ENCODE measurements at places on chromosomes 12 and 14.

DNA sequence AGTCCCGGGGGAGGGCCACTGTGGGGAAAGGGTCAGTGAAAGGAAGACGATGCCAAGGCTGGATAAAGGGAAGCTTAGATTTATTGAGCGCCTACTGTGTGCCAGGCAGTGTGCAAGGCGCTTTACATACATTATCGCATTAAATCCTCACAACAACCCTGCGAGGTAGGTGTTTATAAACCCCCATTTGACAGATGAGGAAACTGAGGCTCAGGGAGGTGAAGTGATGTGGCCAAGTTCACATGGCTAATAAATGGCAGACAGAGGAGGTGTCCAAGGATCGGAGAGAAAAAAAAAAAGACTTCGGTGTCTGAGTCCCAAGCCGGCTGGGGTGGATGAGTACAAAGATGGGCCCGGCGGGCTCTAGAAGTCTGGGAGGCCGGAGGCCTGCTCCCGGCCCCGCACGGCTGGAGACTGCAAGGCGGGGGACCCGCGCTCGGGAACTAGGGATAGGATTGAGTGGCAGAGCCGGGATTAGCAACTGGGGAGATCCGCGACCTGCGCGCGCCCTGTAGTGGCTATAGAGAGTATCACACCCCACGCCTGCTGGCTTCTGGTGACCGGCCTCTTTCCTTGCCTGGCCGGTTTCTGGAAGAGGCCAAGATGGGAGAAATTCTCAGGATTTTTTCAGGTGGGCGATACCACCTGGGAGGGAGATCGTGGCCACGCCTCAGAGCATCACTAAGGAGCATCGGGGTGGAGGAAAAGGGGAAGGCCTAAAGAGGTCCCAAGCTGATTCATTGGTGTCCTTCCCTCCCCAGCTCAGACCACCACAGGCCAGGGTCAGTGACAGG is 3.9 kb downstream of the DDN start:
- DNase-seq, result peak; percentile 65

- DNase-seq, result no peak
These were observed 27.4 kb upstream of the KCNH3 start for GRCh38 chr12:49511410-49511809.

DNA sequence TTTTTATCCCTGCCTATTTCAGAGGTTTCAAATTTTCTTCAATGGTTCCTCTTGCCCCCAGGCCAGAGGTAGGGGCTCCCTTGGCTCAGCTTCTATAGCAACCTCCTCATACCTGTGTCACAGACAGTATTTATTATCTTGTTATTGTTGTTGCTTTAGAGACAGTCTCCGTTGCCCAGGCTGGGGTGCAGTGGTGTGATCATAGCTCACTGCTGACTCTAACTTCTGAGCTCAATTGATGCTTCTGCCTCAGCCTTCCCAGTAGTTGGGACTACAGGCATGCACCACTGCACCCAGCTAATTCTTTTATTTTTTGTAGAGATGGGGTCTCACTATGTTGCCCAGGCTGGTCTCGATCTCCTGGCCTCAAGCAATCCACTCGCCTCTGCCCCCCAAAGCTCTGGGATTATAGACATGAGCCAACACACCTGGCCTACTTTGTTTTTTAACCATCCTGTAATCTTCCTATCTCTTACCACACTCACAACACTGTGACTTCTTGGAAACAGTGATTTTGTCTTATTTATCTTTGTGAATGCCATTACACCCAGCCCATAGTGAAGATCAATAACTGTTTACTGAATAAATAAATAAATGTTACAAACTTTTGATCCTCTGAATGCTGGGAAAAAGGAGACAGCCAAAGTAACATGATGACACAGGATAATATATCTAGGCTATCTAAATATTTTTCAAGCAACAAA is 95.9 kb downstream of the PHLDA1 start:
- no peak for DNase-seq

- no peak for DNase-seq
These were observed 988 bp upstream of the TMEM263 start for GRCh38 chr12:106954462-106955376.

GRCh38 chr14:64012003-64012402 is 159.2 kb downstream of the SYNE2 start:
- no peak for DNase-seq

DNA sequence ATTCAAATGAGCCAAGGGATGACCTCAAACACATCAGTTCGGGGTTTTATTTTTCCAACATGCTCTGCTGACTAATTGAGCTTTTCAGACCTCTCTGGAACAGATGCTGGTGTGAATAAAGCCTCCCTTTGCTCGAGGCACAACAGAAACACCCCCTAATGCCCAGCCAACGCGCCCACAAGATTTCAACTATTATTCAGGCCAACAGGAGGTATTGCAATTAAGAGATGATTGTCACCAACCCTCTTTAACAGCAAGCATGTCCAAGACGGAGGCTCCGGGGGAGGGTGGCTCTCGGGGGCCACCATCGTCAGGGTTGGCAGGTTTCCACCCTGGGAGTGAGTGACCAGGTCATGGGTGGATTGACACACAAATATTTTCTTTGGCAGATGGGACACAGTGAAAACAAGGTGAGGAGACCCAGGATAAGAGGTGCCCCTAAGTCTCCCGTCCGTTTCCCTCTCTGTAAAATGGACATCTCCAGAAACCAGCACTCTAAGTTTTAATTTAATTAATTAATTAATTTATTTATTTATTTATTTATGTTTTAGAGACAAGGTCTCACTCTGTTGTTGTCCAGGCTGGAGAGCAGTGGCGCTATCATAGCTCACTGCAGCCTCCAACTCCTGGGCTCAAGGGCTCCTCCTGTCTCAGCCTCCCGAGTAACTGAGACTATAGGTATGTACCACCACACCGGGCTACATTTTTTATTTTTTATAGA is 56.1 kb downstream of the MAP1LC3B2 start:
- no peak for DNase-seq

DNA sequence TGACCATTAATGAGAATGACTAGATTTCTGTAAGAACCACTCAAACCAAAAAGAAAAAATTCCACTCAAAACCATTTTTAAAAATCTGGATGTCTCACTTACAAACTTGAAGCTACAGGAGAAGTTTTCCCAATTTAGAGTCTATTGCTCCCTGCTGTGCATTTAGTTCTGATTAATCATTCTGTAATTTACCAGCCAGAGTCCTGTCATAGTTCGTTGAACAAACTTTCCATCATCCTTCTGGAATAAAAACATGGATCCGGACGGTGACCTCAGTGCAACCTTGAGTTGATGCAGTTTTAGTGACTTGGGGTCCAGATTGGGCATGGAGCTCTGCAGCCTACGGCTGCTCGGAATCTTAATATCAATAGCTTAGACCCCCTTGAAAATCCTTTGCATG is 73.4 kb downstream of the PRMT8 start:
- no peak for DNase-seq

DNA sequence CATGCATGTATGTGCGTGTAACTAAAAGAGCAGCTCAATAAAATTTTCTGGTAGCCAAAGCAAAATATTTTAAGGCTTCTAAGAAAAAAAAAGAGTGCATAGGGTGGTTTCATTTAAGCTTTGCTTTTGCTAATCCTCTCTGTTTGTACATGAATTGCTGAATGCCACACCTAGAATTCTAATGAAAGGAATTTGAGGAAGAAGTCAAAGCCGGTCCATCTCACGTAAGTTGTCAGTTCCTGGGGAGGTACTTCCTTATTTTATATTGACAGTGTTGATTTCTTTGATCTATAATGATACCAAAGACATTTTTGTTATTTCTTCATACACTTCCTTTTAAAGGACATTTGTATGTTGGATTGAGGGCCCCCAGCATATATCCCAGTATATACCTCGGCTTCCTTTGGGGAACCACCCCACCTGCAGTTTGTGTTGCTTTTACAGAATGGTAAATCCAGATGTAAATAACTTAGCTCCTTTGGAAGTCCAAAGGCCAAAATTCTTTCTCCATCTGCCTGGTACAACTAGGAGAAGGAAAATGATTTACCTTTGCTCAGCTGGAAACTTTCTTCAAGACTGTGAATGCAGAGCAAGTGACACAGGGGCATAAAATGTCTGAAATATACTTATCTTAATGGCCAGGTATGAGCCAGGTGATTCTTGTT is 420.9 kb upstream of the ATP2B1 start:
- DNase-seq, result no peak

- no peak for DNase-seq
These were observed 55.0 kb downstream of the OSBPL8 start for GRCh38 chr12:76504606-76505005.

- no peak for DNase-seq
These were observed 714.6 kb downstream of the GALC start for GRCh38 chr14:87278415-87278814.

DNA sequence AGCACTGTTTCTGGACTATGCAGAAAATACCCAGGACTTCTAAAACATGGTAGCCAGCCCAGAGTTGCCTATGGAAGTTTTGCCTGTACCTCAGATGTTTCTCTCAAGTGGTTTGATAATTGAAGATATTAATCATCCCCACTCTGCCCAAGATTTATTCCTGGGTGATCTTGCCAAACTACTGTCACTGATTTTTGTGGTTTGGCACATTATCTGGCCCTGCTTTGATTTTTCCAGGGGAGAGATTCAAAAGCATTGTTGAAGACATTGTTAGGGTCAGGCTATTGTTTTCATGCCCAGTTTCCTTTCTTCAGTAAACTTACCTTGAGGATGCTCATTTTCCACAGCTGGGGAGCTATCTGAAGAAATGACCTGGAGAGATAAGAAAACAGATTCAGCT is 5.8 kb downstream of the PRKAG1 start:
- DNase-seq, result no peak

- no peak for DNase-seq
These were observed 905.3 kb upstream of the MDGA2 start for GRCh38 chr14:48580692-48581091.

DNA sequence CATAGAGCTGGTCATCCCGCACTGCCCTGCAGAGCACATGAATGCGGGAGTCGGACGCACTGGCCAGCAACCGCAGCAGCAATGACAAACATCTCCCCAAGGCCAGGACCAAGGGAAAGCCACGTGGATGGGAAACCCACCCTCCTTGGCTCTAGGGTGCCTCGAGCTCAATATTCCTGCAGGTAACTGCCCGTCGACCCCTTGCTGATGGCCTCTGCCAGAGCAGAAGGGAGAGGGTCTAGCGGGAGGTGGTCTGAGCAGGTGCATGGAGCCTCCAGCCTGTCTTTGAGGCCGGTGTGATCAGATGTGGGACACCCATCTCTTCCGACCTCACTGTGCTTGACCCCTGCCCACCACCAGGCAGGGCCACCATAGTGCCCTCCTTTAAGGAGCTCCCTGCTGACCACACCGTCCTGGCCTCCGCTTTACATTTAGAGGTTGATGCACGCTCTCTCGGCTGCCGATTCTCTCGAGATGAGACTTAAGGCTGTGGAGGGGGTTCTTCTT is 89.7 kb downstream of the PIWIL1 start:
- no peak for DNase-seq

DNA sequence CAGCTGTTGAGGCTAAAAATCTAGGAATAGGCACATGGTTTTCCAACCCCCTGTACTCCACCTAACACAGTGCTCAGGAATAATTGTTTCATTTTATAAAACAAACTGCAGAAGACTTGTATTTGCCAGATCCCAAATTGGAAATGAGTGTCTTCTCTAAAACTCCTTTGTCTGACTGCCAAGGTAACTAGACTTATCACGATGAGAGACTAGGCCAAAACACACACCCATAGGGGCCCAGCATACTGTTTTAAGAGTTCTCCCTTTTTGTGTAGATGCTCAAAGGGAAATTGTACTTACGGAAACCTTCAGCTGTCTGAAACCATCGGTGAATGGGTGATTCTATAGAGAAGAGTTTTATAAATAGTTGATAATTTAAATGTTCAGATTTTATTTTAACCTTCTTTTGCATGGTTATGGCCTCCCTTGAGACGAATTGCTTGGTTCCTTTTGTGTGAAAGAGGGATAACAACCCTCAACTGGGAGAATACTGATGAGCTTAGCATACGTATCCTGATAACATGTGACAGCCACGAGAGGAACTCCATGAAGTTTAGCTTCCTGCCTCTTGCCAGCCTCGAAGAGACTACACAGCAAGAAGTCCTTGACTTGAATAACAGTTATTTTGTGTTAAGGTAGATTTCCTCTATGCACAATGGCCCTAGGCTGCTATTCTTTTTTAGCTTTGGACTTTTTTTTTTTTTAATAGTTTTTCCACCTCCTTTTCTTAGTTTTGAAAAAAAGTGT is 103.3 kb downstream of the PELI2 start:
- no peak for DNase-seq

DNA sequence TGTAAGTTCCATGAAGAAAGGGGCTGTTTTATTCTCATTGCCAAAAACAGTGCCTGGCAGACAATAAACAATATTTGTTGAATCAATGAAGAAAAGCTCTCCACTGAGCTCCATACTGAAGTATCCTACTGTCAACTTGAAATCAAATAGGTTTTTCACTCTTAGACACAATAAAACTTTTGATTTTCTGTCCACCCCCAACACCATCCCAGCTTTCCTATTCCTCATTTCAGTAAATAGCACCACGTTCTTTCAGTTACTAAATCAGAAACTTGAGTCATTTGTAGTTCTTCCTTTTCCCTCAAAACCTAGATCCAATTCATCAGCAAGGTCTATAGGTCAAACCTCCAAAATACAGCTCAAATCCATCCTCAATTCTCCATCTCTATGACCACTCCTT is 113.3 kb downstream of the PTGER2 start:
- DNase-seq, result no peak

GRCh38 chr12:26370098-26370497 is 174.7 kb downstream of the SSPN start:
- DNase-seq, result no peak

DNA sequence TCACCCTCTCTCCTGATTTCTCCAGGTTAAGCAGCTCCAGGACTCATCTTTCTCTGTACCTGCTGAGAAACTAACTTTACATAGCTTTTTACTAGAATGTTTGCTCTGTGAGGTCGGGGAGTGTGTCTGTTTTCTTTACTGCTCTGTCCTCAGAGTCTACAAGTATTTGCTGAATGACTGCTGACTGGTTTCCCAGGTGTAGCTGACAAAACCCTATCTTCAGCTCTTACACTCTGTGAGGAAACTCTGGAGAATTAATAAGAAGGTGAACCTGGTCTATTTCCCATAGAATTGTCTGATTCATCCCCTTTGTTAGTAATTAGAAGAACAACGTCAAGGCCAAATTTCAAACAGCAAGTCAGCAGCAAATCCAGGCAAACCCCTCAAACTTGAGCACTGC is 226.8 kb downstream of the ZFP36L1 start:
- DNase-seq, result no peak

- no peak for DNase-seq
These were observed 24.3 kb upstream of the PLEK2 start for GRCh38 chr14:67436006-67436866.

DNA sequence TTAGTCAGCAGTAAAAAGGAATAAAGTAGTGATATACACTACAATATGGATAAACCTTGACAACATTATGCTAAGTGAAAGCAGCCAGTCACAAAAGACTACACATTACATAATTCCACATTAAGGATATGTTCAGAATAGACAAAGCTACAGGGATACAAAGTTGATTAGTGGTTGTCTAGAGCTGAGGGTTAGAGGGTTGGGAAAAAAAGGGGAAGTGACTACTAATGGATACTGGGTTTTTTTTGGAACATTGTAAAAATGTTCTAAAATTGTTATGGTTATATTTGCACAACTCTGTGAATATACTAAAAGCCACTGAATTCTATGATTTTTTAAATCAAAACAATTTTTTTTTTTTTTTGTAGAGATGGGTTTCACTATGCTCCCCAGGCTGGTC is 4.8 kb upstream of the NGDN start:
- no peak for DNase-seq

GRCh38 chr12:100279159-100279558 is 12.2 kb downstream of the SCYL2 start:
- no peak for DNase-seq

GRCh38 chr12:3315201-3315661 is 175.8 kb upstream of the PRMT8 start:
- DNase-seq, result no peak

- no peak for DNase-seq
These were observed 25.4 kb downstream of the CDC42BPB start for GRCh38 chr14:103031956-103032355.
